Heart left ventricle (tissue), 16 donors: ENCODE measurements at places on chromosomes 5 and 9. TPM values are rescaled to one million over a fixed set of nuclear protein-coding genes. Genes with fewer than 3 reads are reported as not detected.

GRCh38 chr9:36141288-36141687, 4.8 kb downstream of the GLIPR2 start:
- no peak for DNase-seq

DNA sequence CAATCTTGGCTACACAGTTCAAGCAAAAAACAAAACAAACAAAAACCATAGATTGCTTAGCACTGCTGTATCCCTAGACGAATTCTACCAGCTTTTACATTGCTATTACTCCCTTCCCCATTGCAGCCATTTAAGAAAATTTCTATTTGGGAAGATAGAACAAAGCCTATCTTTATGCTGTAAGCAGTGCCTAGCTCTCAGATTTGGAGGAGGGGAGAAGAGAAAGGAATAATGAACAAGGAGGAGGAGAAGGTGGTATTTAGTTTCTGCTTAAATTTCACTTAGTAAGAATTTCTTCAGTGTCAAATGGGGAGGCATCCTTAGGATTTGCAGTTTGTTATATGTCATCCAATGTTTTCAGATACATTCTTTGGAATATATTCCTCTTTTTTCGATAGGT, 16.2 kb upstream of the TLE1 start:
- no peak for DNase-seq

- DNase-seq, result no peak
Measured at GRCh38 chr5:134069553-134069952, 44.9 kb upstream of the TCF7 start.

GRCh38 chr9:75197561-75197960, 109.2 kb downstream of the OSTF1 start:
- no peak for DNase-seq

DNA sequence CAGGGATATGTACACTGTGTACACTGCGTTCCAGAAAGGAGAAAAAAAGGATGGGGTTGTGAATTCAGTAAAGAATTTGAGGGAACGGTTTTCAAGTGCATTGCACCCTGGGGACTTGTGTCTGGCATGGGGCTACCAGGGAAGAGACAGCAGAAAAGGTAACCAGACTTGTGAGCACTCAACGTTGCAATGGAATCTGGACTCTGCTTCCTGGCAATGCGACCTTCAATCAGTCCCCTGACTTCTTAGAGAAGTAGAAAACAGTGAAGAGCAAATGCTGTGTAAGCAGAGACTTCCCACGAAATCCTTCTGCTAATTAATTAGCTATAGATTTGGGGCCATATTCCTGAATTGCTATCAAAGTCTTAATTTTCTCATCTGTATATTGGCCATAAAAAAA, 36.3 kb downstream of the MACIR start:
- no peak for DNase-seq

- DNase-seq, result no peak
Measured at GRCh38 chr9:134168757-134169550, 4.6 kb upstream of the RNU6ATAC start.

GRCh38 chr9:119255116-119255515, 114.1 kb downstream of the BRINP1 start:
- no peak for DNase-seq

The CCL27 gene
- not detected for total RNA-seq

The FOXD4L6 gene
- not detected for total RNA-seq

The OR1Q1 gene
- not detected for total RNA-seq

The HAPLN1 gene
- total RNA-seq, result not detected

The ACSL6 gene
- 0.87 TPM for total RNA-seq

The FOXD4L4 gene
- not detected for total RNA-seq

The ADAM19 gene
- total RNA-seq, result 19.0 TPM
